AG20443 (cell line): ENCODE measurements at places on chromosomes 7 and 10.
A peak's percentile ranks its signal among the peaks of the same experiment; 100 is the strongest.

GRCh38 chr7:66877577-66878300 is 43.3 kb upstream of the TMEM248 start:
- DNase-seq, result no peak

- no peak for DNase-seq
Observed at GRCh38 chr10:78785066-78785465, 283.7 kb upstream of the ZMIZ1 start.

DNA sequence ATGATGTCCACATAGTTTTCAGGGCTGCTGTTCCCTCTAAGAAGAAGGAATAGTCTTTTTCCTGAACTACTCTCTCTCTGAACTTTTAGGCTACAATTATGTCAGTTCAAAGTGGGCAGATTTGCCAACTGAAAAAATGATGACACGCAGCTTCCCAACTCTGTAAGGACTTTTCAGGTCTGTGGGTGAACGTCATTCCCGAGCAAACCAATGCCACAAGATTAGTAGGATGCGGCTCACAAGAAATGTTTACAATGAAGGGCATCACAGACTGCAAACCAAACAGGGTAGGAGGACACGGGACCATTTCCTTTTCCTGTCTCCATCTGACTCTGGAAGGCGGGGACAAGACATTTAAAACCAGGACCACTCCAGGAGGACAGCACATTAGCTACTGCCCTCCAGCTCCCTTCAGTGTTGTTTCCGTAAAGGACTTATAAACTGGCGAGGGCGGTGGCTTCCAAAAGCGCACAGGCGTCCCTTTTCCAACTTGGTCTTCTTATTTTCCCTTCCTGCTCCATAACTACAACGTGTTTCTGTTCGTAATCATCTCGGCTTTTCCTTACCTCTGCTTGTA is 539 bp upstream of the MKLN1 start:
- DNase-seq, result peak; percentile 75

GRCh38 chr10:88608780-88609179 is 22.2 kb downstream of the LIPJ start:
- DNase-seq, result no peak

DNA sequence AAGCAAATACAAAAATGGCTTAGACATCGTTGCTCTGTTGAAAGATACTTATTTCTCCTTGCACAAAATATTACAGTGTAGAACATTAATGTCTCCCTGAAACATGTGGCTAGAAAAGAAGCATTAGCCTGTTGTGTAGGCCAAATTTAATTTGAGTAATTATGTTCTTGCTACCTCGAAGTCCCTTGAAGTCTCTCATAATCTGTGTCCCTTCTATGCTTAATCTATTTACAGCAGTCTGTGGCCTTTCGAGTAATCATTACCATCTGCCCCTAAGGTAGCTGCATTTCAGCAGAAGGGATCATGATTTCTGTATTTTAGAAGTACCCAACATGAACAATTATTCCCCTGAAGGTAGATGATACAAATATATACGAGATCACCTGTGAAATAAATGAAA is 615.2 kb downstream of the GRM8 start:
- no peak for DNase-seq

- no peak for DNase-seq
Observed at GRCh38 chr10:46297406-46298204, 10.8 kb downstream of the ANTXRL start.

DNA sequence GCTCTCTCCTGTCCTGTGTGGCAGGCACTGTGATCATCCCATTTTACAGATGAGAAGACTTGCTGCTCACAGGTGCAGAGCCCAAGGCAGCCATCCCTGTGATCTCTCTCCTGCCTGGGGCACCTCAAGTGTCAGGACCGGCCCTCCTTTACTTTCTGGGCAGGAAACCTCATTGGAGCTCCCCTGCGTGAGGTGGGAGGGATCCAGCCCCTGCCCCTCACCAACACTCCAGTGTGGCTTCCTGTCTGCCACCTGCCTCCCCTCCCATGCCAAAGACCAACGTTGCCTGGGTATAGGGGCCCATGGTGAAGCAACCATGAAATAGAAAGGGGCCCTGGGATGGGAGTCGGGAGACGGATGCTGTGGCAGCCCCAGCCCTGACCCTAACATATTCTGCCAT is 91.2 kb upstream of the MYL10 start:
- DNase-seq, result no peak

- DNase-seq, result no peak
Observed at GRCh38 chr10:127300868-127301321, 104.5 kb upstream of the INSYN2A start.

GRCh38 chr7:116285252-116285651 is 74.9 kb downstream of the TES start:
- no peak for DNase-seq

DNA sequence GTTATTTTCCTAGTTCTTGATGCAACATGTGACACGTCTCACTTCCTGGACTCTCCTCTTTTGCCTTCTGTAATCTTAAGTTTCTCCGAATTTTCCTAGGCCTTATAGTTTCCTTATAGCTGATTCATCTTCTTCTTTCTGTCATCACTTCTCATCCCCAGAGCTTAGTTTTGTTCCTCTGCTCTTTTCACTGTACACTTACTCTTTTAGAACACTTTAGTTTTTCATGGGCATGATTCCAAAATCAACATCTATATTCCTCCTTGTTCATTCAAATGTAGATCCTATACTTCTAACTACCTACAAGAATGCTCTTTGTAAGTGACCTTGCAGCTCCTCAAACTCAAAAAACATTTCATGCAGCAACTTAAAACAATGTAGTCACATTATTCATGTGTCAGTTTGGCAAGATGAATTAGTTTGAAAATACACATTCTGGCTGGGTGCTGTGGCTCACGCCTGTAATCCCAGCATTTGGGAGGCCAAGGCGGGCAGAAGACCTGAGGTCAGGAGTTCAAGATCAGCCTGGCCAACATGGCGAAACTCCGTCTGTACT is 13.1 kb upstream of the SLC26A3 start:
- DNase-seq, result no peak

DNA sequence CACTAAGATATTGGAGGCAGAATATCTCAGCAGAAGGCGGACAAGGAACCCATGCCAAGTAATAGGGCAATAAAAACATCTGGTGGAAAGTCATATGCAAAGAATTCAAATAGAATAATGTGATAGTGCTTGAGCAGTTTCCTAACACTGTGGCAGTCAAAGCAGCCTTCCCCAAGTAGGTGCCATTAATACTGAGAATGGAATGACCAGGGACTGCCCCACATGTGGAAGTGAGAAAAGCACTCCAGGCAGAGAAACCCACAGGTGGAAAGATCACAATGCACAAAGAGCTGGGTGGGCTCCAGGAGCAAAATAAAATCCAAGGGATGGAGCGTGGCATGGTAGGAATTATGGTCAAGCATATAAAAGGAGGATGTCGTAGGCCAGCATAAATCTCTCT is 64.4 kb upstream of the NME8 start:
- no peak for DNase-seq

DNA sequence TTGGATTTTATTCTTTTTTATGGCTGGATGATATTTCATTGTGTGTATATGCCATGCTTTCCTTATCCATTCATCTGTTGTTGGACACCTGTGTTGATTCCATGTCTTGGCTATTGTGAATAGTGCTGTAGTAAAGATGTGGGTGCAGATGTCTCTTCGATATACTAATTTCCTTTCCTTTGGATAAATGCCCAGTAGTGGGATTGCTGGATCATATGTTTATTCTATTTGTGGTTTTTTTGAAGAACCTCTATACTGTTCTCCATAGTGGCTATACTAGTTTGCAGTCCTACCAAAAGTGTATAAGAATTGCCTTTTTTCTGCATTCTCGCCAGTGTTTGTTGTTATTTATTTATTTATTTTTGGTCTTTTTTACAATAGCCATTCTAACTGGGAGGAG is 159.8 kb downstream of the WNT2 start:
- no peak for DNase-seq
